SJSA1 (cell line): ENCODE measurements at places on chromosomes 13 and 19.

- no peaks in the 10 kb centered on the region for H3K27me3 ChIP-seq
- H3K27ac ChIP-seq, result no peak overlapping the region
Observed at GRCh38 chr13:63408331-63409189, 1992.9 kb upstream of the PCDH20 start.

- no peak overlapping the region for H3K4me3 ChIP-seq
- H3K27ac ChIP-seq, result no peak overlapping the region
- DNase-seq, result peak; percentile 41
- peaks cover 29% of the 10 kb centered on the region for H3K36me3 ChIP-seq
- H3K27me3 ChIP-seq, result no peaks in the 10 kb centered on the region
- H3K4me1 ChIP-seq, result peaks cover 12% of the 10 kb centered on the region
Observed at GRCh38 chr19:38734176-38734425, 10.2 kb downstream of the CAPN12 start.

DNA sequence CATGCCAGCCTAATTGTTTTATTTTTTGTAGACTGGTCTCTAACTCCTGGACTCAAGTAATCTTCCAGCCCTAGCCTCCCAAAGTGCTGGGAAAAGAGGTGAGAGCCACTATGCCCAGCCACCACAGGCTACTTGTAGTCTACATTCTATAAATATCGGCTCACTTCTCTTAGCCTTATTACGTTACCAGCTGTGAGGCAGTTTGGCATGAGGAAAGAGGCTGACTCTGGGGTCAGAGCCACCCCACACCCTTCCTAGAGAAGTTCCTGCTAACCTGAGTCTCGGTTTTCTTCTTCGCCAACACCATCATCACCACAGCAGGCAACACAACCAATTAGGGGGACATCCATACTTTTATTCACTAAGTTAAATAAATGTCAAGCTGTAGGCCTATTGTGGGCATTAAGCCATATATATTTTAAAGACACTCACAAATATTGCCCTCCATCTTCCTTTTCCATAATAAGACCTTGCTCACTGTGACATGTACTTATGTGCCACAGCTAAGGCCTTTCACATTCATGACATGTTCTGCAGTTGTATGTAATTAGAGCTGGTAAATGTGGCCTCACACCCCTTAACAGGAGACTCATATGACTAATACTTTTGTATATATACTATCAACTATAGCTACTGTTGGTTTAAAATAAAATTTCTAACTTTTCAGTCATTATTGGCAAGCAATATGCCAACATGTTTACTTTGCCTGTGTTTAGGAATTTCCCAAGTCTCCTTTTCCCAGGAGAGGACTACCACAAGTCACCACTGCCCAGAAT, 5.7 kb downstream of the SLC25A30 start:
- no peak overlapping the region for H3K4me3 ChIP-seq
- no peak overlapping the region for H3K27ac ChIP-seq
- no peaks in the 10 kb centered on the region for H3K27me3 ChIP-seq
- no peak for DNase-seq

GRCh38 chr19:33767898-33768413, 28.7 kb upstream of the KCTD15 start:
- H3K36me3 ChIP-seq, result no peaks in the 10 kb centered on the region
- DNase-seq, result no peak
- H3K4me3 ChIP-seq, result no peak overlapping the region
- H3K4me1 ChIP-seq, result no peaks in the 10 kb centered on the region

DNA sequence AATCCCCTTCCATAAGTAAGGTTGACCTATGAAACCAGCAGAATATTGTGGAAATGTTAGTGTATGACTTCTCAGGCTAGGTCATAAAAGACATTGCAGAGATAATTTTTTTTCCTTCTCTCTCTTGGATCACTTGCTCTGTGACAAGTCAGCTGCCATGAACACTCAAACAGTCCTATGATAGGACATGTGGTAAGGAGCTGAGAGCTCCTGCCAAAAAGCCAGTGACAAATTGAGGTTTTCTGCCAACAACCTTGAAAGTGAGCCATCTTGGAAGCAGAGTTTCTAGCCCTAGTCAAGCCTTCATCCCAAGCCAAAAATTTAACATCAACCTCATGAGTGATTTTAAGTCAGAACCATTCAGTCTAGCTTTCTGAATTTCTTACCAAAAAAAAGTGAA, 270.9 kb upstream of the NBEA start:
- no peak overlapping the region for H3K27ac ChIP-seq
- no peak overlapping the region for H3K4me3 ChIP-seq
- DNase-seq, result no peak
- no peaks in the 10 kb centered on the region for H3K4me1 ChIP-seq
- H3K36me3 ChIP-seq, result no peaks in the 10 kb centered on the region
- no peaks in the 10 kb centered on the region for H3K27me3 ChIP-seq

- peak overlapping the region; percentile 84 for H3K27ac ChIP-seq
- peaks cover 29% of the 10 kb centered on the region for H3K4me1 ChIP-seq
- peak; percentile 93 for DNase-seq
- no peaks in the 10 kb centered on the region for H3K27me3 ChIP-seq
- H3K36me3 ChIP-seq, result peaks cover 26% of the 10 kb centered on the region
- peak overlapping the region; percentile 89 for H3K4me3 ChIP-seq
Observed at GRCh38 chr19:47608074-47608918, 638 bp upstream of the BICRA start.

GRCh38 chr13:107124129-107124718, 556.3 kb upstream of the ARGLU1 start:
- DNase-seq, result no peak
- H3K4me1 ChIP-seq, result no peaks in the 10 kb centered on the region
- no peaks in the 10 kb centered on the region for H3K36me3 ChIP-seq
- no peak overlapping the region for H3K4me3 ChIP-seq
- H3K27ac ChIP-seq, result no peak overlapping the region

DNA sequence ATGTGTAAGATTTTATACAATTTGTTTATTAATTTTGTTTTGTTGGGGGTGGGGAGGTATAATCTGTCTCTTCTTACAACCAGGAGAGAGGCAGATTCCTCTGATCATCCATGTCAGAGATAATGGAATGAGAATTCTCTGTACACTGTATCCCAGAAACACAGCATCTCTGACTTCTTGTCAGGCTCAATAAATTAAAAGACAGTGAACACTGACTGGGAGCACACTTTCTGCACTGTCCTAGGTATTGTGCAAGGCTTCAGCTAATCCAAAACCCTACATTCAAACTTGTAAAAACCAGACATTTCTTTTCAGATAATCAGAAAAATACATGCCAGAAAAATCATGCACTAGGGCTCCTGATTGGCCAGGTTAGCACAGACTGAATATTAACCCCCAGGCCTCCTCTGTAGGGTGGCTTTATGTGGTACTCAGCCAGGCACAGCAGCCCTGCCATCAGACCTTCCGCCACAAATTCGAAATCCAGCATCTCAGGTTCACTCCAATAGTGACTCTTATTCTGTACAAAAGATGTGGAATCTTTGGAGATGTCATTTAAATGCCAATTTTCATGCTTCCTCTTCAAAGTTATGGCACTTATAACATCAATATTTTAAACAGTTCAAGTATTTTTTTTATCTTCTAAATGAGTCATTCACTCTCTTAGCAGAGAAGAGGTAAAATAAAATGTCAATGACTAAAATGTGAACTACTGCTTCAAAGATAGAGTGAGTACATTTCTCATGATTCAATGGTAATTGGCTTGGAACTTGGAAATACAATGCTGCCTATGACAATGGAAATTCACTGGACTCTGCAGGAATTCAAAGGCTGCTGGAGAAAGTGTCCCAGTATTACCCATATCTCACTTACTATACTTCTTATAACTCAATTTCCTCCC, 211.5 kb downstream of the KLF12 start:
- H3K4me1 ChIP-seq, result peaks cover 4% of the 10 kb centered on the region; the same call in 1 of the 2 replicates
- H3K36me3 ChIP-seq, result no peaks in the 10 kb centered on the region
- H3K27me3 ChIP-seq, result no peaks in the 10 kb centered on the region
- no peak overlapping the region for H3K27ac ChIP-seq
- H3K4me3 ChIP-seq, result no peak overlapping the region
- DNase-seq, result no peak

DNA sequence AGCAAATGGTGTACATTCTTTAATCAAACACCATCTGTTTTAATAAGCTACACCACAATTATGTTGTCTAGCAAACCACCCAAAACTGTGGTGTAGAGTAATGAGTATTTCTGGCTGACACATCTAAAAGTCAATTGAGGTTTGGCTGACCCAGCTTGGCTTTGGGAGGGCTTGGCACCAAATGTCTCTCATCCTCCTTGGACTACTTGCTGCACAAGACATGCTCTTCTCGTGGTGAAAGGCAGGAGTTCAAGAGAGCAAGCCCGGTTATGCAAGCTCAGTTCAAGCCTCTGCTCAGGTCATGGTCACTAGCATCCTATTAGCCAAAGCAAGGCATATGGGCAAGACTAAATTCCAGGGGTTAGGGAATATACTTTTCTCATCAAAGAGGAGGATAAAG, 37.1 kb downstream of the LACC1 start:
- no peak overlapping the region for H3K27ac ChIP-seq
- H3K4me1 ChIP-seq, result no peaks in the 10 kb centered on the region
- H3K27me3 ChIP-seq, result no peaks in the 10 kb centered on the region
- no peak for DNase-seq

DNA sequence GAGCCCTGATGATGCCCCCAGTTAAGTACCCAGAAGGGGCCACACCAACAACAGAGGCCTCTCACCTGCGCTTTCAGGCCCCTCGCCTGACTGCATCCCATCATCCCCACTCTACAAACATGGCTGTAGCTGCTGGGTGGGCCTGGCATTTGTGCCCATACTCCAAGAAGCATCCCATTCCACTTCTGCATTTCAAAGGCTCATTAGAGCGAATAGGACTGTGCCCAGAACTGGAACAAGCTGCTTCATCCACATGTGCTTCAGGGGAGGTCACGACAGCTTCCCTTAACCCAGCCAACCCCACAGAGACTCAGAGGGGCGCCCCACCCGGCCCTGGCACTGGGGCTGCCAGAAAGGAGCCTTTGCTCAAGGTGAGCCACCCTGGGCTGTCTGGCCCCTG, 156.9 kb downstream of the SIPA1L3 start:
- no peak overlapping the region for H3K27ac ChIP-seq
- H3K36me3 ChIP-seq, result no peaks in the 10 kb centered on the region
- H3K27me3 ChIP-seq, result no peaks in the 10 kb centered on the region
- peaks cover 19% of the 10 kb centered on the region for H3K4me1 ChIP-seq
- DNase-seq, result no peak

GRCh38 chr19:33343859-33344572, 29.5 kb upstream of the CEBPG start:
- no peak overlapping the region for H3K4me3 ChIP-seq
- no peaks in the 10 kb centered on the region for H3K36me3 ChIP-seq
- peaks cover 45% of the 10 kb centered on the region for H3K27me3 ChIP-seq
- DNase-seq, result no peak
- H3K27ac ChIP-seq, result no peak overlapping the region
